ENCODE measurements at places on chromosomes 3 and 15. TPM values are rescaled to one million over a fixed set of nuclear protein-coding genes. Genes with fewer than 3 reads are reported as not detected.
A peak's percentile ranks its signal among the peaks of the same experiment; 100 is the strongest.

The CLRN1 gene
- total RNA-seq: not detected

The GOLGA6A gene
- total RNA-seq: not detected

The NSUN3 gene
- total RNA-seq: 12.0 TPM

The CLDN16 gene
- not detected for total RNA-seq

The SLC22A14 gene
- total RNA-seq: not detected

The LRRC31 gene
- total RNA-seq: not detected

The C3orf18 gene
- total RNA-seq: 12.7 TPM

The GRAMD1C gene
- total RNA-seq: 2.4 TPM

The CMTM8 gene
- total RNA-seq: 4.4 TPM

DNA sequence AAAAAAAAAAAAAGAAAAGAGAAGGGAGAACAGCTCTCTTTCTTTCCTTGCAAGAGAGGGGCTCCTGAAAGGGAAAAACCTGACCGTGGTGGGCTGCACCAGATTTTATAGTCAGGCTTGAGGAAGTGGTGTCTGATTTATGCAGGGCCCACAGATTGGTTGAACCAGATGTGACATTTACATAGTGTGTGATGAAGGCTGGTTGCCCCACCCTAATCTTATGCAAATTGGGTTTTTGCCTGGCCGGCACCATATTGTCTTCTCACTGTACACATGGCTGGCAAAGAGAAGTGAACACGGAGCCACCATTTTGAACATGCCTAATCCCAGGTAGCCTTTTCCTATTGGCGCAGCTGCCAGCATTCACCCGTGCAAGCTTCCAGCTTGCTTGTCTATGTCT lies 154.4 kb downstream of the OXSM start:
- no peak overlapping the region for H3K4me3 ChIP-seq

DNA sequence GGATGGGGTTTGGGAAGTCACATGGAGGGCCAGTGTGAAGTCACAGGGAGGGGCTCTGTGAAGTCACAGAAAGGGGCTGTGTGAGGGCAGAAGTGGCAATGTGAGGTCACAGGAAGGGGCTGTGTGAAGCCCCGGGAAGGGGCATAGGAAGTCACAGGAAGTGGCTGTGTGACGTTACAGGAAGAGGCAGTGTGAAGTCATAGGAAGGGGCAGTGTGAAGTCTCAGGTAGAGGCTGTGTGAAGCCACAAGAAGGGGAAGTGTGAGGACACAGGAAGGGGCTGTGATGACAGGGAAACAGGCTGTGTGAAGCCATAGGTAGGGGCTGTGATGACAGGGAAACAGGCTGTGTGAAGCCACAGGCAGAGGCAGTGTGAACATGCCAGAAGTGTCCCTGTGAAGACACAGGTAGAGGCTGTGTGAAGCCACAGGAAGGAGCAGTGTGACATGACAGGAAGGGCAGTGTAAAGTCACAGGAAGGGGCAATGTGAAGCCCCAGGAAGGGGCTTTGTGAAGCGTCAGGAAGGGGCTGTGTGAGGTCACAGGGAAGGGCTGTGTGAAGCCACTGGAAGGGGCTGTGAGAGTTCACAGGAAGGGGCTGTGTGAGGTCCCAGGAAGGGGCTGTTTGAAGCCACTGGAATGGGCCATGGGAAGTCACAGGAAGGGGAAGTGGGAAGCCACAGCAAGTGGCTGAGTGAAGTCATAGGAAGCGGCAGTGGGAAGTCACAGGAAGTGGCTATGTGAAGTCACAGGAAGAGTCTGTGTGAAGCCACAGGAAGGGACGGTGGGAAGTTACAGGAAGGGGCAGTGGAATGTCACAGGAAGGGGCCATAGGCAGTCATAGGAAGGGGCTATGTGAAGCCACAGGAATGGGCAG lies 37.1 kb downstream of the GASK1A start:
- no peaks in the 10 kb centered on the region for H3K27me3 ChIP-seq
- H3K4me3 ChIP-seq: no peak overlapping the region
- DNase-seq: no peak
- H3K27ac ChIP-seq: no peak overlapping the region

DNA sequence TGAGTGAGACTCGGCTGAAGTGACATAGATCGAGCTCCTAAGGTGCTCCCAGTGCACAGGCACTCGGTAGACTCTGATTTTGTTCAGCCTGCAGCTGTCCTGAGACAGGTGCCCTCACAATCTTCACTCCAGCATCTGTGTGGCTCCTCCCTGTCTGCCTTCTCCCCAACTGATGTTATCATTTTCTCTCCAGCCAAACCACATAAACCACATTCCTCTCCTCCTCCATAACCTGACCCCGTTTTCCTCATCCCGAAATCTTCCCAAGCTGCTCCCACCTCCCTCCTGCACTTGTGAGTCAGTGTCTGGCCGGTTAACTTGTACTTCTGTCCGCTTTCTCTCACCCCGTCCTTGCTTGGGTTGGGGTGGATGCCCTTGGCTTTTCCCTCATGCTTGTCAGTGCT lies 93.3 kb upstream of the HACD2 start:
- no peak overlapping the region for H3K4me3 ChIP-seq
- no peak for DNase-seq
- no peaks in the 10 kb centered on the region for H3K36me3 ChIP-seq
- no peaks in the 10 kb centered on the region for H3K4me1 ChIP-seq

- H3K27me3 ChIP-seq: no peaks in the 10 kb centered on the region
- H3K4me3 ChIP-seq: no peak overlapping the region
- DNase-seq: peak; percentile 43
- no peak overlapping the region for H3K27ac ChIP-seq
These were observed 61.5 kb upstream of the GRM7 start for GRCh38 chr3:6799264-6799915.

- H3K4me1 ChIP-seq: peaks cover 20% of the 10 kb centered on the region
- H3K27ac ChIP-seq: peak overlapping the region; percentile 86
- DNase-seq: no peak
- H3K4me3 ChIP-seq: peak overlapping the region; percentile 31
- H3K36me3 ChIP-seq: no peaks in the 10 kb centered on the region
- H3K27me3 ChIP-seq: no peaks in the 10 kb centered on the region
These were observed 27.4 kb downstream of the SMAD6 start for GRCh38 chr15:66729331-66729951.

DNA sequence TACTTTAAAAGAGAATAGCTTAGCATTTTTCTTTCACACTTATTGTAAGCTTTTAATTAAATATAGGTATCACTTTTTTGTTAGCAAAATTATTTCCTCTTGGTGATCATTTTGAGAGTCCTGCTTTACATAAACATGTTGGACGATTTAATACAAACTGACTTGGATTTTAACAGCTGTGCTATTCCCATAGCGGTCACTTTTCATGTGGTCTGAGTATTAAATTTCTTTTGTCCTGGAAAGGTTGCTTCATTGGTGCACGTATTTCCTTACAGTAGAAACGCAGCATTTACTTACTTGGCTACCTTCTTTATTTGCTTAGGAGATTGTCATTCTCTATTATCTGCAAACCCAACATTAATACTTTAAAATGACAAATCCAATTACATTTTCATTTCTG lies 109.4 kb downstream of the ATG7 start:
- H3K36me3 ChIP-seq: no peaks in the 10 kb centered on the region
- no peak overlapping the region for H3K4me3 ChIP-seq
- DNase-seq: no peak
- H3K27ac ChIP-seq: no peak overlapping the region

- DNase-seq: no peak
- no peak overlapping the region for H3K4me3 ChIP-seq
- H3K36me3 ChIP-seq: no peaks in the 10 kb centered on the region
- no peaks in the 10 kb centered on the region for H3K27me3 ChIP-seq
These were observed 82.6 kb upstream of the MAGI1 start for GRCh38 chr3:66121318-66121717.

GRCh38 chr3:121624147-121624899 lies 31.1 kb downstream of the FBXO40 start:
- H3K4me1 ChIP-seq: no peaks in the 10 kb centered on the region
- no peak overlapping the region for H3K27ac ChIP-seq
- H3K4me3 ChIP-seq: no peak overlapping the region
- H3K36me3 ChIP-seq: no peaks in the 10 kb centered on the region
- DNase-seq: no peak
- H3K27me3 ChIP-seq: peaks cover 3% of the 10 kb centered on the region

GRCh38 chr3:154224866-154225265 lies 99.4 kb downstream of the DHX36 start:
- no peak for DNase-seq
- no peak overlapping the region for H3K4me3 ChIP-seq
- peaks cover 14% of the 10 kb centered on the region for H3K4me1 ChIP-seq
- no peaks in the 10 kb centered on the region for H3K27me3 ChIP-seq

DNA sequence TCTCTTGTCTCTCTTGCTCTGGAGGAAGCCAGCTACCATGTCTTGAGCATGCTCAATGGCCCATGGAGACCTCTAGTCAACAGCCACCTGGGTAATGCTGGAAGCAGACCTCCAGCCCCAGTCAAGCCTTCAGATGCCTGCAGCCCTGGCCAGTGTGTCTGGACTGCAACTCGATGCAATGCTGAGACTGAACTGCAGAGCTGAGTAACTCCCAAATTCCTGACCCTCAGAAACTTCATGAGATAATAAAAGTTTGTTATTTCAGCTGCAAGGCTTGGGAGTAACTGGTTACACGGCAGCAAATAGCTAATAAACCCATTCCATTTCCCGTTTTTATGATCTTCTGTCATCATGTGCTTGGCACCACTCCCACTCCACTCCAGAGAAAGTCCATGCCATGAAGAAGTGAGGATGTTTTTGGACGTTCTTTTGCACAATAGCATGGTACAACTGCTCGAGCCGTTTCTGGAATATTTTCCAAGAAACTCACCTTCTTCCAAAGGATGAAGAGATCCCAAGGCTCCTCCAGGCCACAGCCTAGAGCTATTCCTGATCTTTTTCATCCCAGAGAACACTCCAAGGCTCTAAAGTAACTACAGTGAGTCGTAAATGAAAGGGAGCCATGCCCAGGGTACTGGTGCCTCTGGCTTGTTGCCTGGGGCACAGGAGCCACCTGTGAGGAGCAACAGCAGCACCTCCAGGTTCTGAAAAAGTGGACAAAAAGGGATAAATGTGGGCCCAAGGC lies 72.0 kb upstream of the KLF13 start:
- no peak overlapping the region for H3K27ac ChIP-seq
- H3K4me1 ChIP-seq: no peaks in the 10 kb centered on the region
- no peak overlapping the region for H3K4me3 ChIP-seq
- no peaks in the 10 kb centered on the region for H3K36me3 ChIP-seq
- no peaks in the 10 kb centered on the region for H3K27me3 ChIP-seq

- H3K4me3 ChIP-seq: no peak overlapping the region
- DNase-seq: no peak
- peaks cover 14% of the 10 kb centered on the region for H3K36me3 ChIP-seq
- no peak overlapping the region for H3K27ac ChIP-seq
These were observed 47.6 kb downstream of the ZBTB38 start for GRCh38 chr3:141415953-141416352.

- H3K27me3 ChIP-seq: no peaks in the 10 kb centered on the region
- no peaks in the 10 kb centered on the region for H3K4me1 ChIP-seq
- H3K4me3 ChIP-seq: no peak overlapping the region
- H3K27ac ChIP-seq: no peak overlapping the region
- DNase-seq: no peak
- peaks cover 17% of the 10 kb centered on the region for H3K36me3 ChIP-seq
These were observed 50.7 kb downstream of the MYLK start for GRCh38 chr3:123833398-123833785.

DNA sequence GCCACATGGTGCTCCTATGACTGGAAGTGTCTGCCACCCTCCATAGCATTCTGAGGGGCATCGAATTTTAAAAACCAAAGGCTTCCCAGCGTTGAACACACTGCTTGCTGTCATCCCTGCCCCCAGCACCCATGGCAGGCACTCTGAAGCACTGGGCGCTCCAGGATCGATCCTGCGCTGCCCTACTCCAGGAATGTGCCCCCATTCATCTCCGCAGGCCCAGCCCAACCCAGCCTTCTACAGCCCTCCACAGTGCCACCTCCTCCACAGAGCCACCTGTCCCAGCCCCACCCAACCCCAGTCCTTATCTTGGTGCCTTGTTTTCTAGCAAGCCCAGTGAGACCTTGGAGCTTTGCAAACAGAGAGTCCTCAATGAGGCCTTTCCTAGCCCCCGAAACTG lies 52.2 kb downstream of the WNT7A start:
- H3K36me3 ChIP-seq: no peaks in the 10 kb centered on the region
- H3K27me3 ChIP-seq: no peaks in the 10 kb centered on the region
- peak overlapping the region; percentile 91 for H3K27ac ChIP-seq
- DNase-seq: no peak
- peaks cover 34% of the 10 kb centered on the region for H3K4me1 ChIP-seq

GRCh38 chr3:140394488-140395133 lies 283.3 kb upstream of the TRIM42 start:
- no peak for DNase-seq
- peaks cover 4% of the 10 kb centered on the region for H3K4me1 ChIP-seq
- H3K36me3 ChIP-seq: no peaks in the 10 kb centered on the region

- H3K4me3 ChIP-seq: no peak overlapping the region
- DNase-seq: no peak
- H3K27ac ChIP-seq: no peak overlapping the region
- no peaks in the 10 kb centered on the region for H3K27me3 ChIP-seq
- peaks cover 33% of the 10 kb centered on the region for H3K36me3 ChIP-seq
- H3K4me1 ChIP-seq: no peaks in the 10 kb centered on the region
These were observed 68.7 kb downstream of the AP4E1 start for GRCh38 chr15:50977162-50977561.

DNA sequence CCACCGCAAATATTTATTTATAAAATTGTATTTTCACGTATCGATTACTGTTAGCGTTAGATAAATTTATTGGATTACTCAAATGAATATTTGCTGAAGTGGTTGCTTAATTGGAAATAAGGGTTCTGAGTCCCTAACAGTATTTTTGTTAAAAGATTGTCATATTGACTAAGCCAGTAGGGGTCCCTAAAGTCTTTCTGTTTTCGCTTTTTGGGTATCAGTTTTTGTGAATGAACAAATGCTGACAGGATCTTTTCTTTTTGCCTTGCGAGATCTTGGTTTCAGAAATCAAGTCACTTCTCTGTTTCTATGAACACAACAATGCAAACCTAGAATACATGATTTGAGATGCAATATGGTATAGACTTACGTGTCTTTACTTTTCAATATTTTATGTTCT lies 7.1 kb downstream of the RAD51 start:
- no peak for DNase-seq
- peak overlapping the region; percentile 32 for H3K27ac ChIP-seq
- H3K36me3 ChIP-seq: peaks cover 8% of the 10 kb centered on the region
- H3K27me3 ChIP-seq: no peaks in the 10 kb centered on the region
- no peak overlapping the region for H3K4me3 ChIP-seq

- H3K4me1 ChIP-seq: peaks cover 34% of the 10 kb centered on the region
- no peak overlapping the region for H3K4me3 ChIP-seq
- peaks cover 57% of the 10 kb centered on the region for H3K27me3 ChIP-seq
- H3K36me3 ChIP-seq: no peaks in the 10 kb centered on the region
- no peak overlapping the region for H3K27ac ChIP-seq
These were observed 210.7 kb downstream of the TLE3 start for GRCh38 chr15:69887009-69887408.

DNA sequence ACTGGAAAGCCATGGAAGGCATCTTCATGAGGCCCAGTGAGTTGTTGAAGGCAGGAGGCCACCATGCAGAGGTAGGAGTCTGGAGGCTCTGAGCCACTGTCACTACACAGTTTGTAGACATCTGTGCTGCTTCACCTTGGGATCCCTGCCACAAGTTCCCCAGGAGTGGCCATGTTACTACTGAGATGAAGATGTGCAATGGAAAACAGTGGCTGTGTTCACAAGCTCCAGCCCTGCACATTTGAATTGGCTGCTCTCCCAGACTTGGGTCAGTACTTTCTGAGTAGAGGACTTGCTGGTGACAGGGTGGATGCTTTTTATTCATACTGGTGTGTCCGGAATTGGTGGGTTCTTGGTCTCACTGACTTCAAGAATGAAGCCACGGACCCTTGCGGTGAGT lies 86.9 kb upstream of the C15orf39 start:
- no peaks in the 10 kb centered on the region for H3K4me1 ChIP-seq
- H3K36me3 ChIP-seq: peaks cover 22% of the 10 kb centered on the region
- no peak overlapping the region for H3K4me3 ChIP-seq
- no peaks in the 10 kb centered on the region for H3K27me3 ChIP-seq
- no peak overlapping the region for H3K27ac ChIP-seq
